SK-MEL-5 (cell line): ENCODE measurements at places on chromosomes 16 and 17. TPM values are rescaled to one million over a fixed set of nuclear protein-coding genes. Genes with fewer than 3 reads are reported as not detected.

MYH11 gene
- 0.03 TPM in 1 of 2 replicates, not detected in the other for total RNA-seq

DNA sequence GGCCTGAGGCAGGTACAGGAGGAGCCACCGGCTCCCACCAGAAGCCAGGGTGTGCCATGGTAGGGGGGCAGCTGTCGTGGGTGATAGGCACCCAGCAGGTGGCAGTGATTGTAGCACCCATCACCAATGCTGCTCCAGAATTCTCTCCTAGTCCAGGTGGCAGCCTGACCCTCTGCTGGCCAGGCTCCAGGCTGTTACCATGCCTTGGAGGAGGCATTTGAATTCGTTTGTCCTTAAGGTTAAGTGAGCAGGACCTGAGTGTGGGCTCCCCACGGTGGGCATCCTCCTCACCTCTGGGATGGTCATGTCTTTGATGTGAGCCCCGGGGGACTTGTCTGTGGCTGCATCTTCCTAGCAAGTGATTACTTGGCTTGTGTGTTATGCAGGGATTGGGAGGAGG, 59.4 kb downstream of the RGS9 start:
- no peak for DNase-seq

- DNase-seq: no peak
Measured at GRCh38 chr17:3740611-3741073, 16.9 kb downstream of the HASPIN start.

TP53TG3C gene
- total RNA-seq: not detected in 2 replicates

DNA sequence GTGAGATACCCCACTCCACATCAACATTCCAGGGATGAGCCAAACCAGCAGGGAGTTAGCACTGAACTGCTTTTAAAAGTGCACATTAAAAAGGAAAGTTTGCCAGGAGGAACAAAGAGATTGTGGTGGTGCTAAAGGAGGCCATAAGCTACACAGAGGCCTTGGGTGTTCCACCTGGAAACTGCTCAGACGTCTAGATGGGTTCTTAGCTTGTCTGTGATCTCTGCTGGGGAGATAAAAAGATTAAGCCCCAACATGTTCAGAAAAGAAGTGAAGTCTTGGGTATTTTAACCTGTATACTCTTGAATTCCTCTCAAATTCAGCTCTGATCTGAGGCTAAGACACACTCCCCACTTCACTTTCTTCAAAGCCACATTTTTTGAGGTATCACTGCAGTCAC, 10.4 kb downstream of the HAS3 start:
- DNase-seq: no peak

DNA sequence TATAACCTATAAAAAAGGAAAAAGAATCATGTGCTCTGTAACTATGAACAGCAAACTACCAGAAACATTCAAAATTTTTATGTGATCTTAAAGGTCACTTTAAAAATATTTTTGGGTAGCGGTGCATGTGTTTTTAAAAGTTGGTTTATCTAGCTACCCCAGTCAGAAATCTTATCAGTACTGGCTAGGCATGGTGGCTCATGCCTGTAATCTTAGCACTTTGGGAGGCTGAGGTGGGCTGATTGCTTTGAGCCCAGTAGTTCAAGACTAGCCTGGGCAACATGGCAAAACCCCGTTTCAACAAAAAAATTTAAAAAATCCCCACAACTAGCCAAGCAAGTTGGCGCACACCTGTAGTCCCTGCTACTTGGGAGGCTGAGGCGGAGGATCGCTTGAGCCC, 3.7 kb downstream of the CAPNS2 start:
- no peak for DNase-seq

GRCh38 chr17:65022137-65022536, 34.4 kb downstream of the GNA13 start:
- DNase-seq: no peak

- peak; percentile 20 for DNase-seq
Measured at GRCh38 chr17:31919802-31920525, 16.8 kb upstream of the SUZ12 start.

DNA sequence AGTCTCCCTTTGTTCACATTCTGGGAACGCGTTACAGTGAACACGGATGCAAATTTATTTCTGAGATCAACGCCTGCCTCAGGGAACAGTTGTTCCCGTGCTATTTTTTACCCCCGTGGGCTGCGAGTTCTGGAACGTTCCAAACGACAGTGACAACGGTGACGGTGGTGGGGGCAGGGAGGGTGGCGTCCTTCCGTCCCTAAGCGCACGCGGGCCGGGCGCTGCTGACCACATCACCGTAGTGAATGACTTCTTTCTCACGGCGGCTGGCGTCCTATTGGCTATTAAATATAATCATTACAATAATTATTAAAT, 45.1 kb upstream of the SSTR5 start:
- no peak for DNase-seq

DNA sequence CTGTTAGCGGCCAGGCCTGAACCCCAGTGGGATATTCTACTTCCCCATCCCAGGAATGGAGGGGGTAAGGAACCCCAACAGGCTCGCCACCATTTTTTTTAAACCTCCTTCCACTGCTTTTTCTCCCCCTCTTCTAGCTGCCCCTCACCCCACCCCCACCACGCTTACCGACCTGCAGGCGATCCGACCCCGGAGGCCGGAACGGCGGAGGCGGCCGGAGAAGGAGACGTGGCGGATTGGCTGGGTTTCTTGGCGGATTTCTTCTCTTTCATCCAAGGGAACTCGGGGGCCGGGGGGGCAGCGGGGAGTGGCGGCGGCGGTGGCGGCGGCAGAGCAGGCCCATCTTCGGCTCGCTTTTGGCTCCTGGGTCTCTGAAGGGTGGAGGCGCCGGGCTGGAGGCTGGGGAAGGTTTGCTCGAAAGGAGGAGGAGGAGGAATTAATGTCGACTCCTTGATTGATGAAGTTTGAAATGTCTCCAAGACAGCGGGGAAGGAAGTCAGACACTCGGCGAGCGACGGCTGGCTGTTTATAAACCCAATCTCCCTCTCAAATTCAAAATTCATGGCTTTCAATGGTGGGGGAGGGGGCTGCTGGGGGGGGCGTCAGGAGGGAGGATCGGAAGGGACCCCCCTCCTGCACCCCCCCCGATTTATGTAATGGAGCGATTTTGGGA, 424 bp downstream of the HOXB2 start:
- DNase-seq: no peak

ACSM2A gene
- not detected in 2 replicates for total RNA-seq

DNA sequence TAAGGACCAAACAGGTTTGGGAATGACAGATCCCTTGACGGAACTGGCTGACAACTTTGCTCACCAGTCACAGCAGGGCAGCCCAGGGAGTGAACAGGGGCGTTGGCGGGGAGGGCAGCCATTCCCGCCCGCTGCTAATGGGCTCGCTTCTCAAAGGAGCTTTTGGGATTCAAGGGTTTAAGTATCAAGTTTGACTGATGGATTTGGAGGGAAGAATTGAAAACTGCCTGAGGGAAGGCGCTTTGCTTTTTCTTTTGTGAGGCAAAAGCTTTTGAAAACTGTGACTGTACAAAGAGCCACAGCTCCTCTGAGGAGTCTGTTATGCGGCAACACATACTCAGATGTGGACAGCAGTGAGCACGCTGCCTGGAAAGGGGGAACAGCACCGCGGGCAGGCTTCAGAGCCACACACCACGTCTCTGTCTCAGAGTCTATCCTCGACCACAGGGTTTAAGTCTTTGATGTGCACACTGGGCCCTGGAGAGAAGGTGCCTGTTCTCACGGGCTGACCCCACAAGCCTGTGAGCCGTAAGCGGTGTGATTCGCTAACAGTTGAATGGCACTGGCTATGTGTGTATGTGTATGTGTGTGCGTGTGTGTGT, 79.9 kb upstream of the HSBP1 start:
- no peak for DNase-seq

DNA sequence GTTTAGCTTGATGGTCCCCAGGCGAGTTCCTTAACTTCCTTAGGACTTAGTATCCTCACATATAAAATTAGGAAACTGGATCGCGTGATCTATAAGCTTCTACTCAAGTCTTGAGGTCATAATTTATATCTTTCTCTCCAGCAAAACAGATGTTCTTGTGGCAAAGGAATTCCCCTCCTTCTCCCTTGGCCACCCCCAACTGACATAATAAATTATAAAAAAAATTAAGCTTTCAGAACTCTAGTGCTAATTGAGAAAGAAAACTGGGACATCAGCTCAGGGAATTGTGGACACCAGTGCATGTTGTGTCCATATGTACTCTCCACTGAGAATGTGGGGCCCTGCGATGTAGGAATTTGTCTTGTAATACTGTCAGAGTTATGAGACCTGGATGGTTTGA, 13.5 kb downstream of the GNAO1 start:
- DNase-seq: no peak

GRCh38 chr17:72496461-72496860, 375.6 kb downstream of the SOX9 start:
- no peak for DNase-seq

DNA sequence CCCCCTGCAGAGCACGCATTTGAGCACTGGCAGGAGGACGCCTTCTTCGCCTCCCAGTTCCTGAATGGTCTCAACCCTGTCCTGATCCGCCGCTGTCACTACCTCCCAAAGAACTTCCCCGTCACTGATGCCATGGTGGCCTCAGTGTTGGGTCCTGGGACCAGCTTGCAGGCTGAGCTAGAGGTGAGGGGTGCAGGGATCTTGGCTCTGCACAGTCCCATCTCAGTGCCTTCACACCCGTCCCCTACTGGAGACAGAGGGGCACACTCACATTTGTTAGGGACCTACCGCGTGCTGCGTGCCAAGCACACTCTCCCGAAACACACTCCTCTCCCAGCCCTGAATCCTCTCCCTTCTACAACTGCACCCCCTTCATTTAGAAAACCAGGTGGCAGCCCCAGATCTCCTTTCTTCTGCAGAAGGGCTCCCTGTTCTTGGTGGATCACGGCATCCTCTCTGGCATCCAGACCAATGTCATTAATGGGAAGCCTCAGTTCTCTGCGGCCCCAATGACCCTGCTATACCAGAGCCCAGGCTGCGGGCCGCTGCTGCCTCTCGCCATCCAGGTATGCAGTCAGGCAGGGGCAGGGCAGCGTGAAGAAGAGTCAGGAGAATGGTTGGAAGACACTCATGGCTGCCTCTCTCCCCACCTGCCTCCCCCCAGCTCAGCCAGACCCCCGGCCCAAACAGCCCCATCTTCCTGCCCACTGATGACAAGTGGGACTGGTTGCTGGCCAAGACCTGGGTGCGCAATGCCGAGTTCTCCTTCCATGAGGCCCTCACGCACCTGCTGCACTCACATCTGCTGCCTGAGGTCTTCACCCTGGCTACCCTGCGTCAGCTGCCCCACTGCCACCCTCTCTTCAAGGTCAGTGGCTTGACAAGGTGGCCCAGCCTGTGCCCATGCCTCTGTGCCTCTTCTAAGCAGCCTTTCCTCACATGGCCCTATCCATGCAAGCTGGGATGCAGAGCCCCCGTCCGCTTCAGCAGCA, 6.3 kb downstream of the ALOX15B start:
- DNase-seq: no peak

- DNase-seq: no peak
Measured at GRCh38 chr16:24989494-24989893, 25.7 kb downstream of the ARHGAP17 start.

DNA sequence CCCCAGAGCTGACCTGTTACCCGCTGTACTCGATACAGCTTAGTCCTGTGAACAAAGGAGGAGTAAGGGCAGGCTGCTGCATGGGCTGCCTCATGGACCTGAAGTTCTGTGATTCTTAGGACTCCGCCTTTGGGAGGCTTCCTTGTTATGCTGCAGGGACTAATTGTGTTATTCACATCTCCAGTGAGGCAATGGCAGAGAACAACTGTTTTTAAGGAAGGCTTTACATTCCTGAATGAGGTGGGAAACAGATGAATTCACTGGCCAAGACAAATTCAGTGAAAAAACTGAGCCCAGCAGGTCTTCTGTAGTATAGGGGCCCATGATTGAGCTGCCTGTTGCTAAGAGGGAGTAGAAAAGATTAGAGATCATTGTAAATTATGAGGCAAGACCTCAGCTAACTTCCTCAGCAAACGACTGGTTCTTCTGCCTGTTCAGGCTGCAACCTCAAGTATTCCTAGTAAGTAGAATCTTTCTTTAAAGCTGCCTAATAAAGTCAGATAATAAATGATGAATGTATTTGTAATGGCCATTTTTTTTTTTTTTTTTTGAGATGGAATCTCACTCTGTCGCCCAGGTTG, 26.3 kb downstream of the ADORA2B start:
- DNase-seq: no peak

DLX4 gene
- total RNA-seq: 1.1 and 1.4 TPM in 2 replicates

DNA sequence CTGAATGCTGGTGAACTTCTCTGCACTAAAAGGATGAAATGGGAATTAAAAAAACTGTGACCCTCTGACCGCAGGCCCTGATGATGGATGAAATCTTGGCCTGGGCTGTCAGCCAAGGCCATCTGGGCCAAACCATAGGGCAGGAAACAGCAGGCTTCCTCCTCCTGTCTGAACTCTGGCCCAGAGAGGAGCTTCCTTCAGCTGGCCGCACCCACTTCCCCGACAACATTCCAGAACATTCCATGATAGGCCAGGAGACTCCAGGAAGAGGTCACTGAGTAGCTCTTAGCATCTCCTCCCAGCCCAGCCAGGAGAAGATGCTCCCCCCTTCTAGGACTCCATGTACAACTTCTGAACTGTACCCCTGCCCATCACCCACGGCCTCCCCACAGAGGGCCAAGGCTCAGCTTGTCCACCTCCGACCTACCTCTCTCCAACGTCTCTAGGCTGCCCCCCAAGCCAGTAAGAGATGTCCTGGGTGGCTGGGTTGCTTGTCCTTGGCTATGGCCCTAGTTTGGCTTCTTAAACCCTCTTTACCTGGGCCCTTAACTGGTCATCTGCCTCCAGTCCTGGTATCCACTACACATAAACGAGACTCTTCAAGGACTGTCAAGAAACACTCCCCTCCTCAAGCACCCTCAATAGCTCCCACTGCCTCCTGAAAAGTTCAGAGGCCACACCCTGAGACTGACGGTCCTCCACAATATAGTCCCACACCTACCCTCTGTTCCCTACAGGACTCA, 1.7 kb downstream of the RPH3AL start:
- no peak for DNase-seq

CA7 gene
- total RNA-seq: not detected in 2 replicates

DNA sequence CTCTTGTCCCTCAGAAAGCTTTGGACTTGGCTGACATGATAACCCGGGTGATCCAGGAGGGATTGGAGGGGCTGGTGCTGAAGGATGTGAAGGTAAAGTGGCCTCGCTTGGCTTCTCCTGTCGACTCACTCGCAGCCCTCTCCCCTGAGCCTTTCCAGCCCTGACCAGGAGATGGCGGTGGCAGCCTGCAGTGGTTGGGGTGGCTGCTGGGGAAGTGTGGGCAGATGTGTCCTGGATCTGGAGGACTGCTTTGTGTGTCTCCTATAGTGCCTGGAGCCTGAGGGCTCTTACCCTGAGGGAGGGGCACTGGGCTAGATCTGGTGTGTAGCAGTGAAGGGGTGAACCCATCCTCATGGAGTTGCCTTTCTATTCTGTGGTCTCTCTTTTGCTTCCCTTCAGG, 17.9 kb downstream of the LIG3 start:
- DNase-seq: peak; percentile 81
